Upper lobe of right lung (tissue), 1 donor: ENCODE measurements at places on chromosomes 7 and 10. TPM values are rescaled to one million over a fixed set of nuclear protein-coding genes. Genes with fewer than 3 reads are reported as not detected.

The CTBP2 gene
- 66.7 TPM for total RNA-seq

The GHRHR gene
- not detected for total RNA-seq

The SYNPO2L gene
- total RNA-seq, result 5.9 TPM

The MSMB gene
- not detected for total RNA-seq

The PRTFDC1 gene
- total RNA-seq, result 2.7 TPM

The GTF2IRD1 gene
- 30.5 TPM for total RNA-seq

The KIAA1217 gene
- total RNA-seq, result 23.5 TPM

The SPDYE2 gene
- total RNA-seq, result not detected

The BCAP29 gene
- total RNA-seq, result 78.4 TPM
